Glomerular endothelial cell (primary cell): ENCODE measurements at places on chromosomes 5 and 9.

GRCh38 chr5:102223542-102224477, 72.3 kb downstream of the SLCO4C1 start:
- peak; percentile 5 for DNase-seq

DNA sequence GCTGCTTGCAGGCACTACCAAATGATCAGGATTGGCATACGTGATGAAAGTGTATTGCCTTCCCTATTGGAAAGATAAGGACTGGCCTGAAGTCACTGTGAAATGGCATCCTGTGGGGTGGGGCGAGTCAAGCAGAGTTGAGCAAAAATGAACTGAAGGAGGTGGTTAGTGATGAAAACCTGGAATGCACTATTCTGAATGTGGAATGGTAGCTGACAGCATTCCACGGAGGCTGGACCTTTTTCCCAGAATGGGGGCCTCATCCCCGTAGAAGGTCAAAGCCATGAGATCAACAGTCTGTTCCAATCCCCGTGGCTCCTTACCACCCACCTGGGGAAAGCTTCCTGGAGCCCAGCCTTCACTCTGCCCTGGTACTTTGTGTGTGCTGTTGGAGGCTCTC, 37.7 kb downstream of the ASS1 start:
- no peak for DNase-seq

DNA sequence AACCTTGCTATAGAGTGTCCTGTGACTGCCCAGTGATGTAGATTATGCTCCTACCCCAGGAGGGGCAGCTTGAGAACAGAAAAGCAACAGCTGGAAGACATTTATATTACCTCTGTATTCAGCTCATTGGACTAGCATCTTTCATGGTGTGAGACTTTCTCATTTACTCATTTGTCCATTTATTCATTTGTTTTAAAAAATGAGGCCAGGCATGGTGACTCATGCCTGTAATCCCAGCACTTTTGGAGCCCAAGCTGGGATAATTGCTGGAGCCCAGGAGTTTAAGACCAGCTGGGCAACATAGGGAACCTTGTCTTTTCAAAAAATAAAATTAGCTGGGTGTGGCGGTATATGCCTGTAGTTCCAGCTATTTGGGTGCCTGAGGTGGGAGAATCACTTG, 130.0 kb upstream of the LHFPL2 start:
- DNase-seq: no peak

DNA sequence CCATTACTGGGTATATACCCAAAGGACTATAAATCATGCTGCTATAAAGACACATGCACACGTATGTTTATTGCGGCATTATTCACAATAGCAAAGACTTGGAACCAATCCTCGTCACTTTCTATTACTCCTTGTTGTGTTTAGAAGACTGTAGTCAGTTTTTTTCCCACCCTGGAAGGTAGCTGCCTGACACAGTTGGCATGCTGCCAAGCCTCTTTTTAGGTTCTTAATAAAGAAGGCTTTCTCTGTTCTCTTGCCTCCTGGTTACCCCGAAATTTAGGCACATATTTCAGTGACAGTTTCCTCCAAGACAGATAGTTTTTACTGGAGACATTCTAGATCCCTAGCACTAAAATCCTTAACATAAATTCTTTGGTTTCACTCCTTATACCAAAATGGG, 205.4 kb upstream of the PCSK5 start:
- DNase-seq: no peak

DNA sequence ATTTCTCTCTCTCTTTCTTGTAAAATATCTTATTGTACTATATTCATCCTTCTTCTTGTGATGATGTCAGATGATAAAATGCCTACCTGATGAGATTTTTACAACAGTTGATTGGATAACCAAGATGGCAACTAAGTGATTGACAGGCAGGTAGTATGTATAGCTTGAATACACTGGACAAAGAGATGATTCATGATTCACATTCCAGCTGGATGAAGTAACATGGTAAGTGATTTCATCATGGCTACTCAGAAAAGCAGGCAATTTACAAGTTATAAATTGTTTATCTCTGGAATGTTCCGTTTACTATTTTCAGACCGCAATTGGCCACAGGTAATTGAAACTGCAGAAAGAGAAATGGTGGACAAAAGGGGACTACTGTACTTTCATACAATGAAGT, 1471.7 kb upstream of the C9orf72 start:
- no peak for DNase-seq
